ENCODE measurements at places on chromosomes 3 and 15.

- DNase-seq = no peak
Measured at GRCh38 chr3:73030073-73030597, 31.3 kb upstream of the EBLN2 start.

- DNase-seq = no peak
Measured at GRCh38 chr3:117681619-117682018, 972.0 kb downstream of the TUSC7 start.

- DNase-seq = no peak
Measured at GRCh38 chr3:151576511-151577137, 115.8 kb upstream of the IGSF10 start.

- DNase-seq = no peak
Measured at GRCh38 chr15:45821390-45821789, 186.6 kb downstream of the SQOR start.

GRCh38 chr15:57036352-57036751 lies 117.9 kb downstream of the TCF12 start:
- DNase-seq = no peak

GRCh38 chr3:25856902-25857518 lies 67.1 kb downstream of the OXSM start:
- no peak for DNase-seq

- no peak for DNase-seq
Measured at GRCh38 chr15:40053079-40053830, 14.3 kb upstream of the SRP14 start.

DNA sequence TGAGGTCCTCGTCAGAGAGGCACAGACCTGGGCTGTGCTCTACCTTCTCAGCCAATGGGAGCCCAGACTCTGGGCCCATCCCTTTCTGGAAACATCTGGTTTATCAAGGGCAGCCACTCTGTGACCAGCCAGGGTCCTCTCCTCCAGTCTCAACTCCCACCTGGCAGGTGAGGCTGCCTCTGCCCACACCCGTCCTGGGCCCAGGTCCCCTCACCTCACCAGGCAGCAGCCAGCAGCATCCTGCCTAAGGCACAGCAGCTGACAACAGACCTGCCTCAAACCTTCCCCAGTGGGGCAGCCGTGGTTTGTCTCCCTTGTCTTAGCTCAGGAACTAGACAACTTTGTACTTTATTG lies 8.7 kb upstream of the VIPR1 start:
- no peak for DNase-seq

GRCh38 chr3:143608966-143609365 lies 239.3 kb downstream of the SLC9A9 start:
- DNase-seq = no peak

DNA sequence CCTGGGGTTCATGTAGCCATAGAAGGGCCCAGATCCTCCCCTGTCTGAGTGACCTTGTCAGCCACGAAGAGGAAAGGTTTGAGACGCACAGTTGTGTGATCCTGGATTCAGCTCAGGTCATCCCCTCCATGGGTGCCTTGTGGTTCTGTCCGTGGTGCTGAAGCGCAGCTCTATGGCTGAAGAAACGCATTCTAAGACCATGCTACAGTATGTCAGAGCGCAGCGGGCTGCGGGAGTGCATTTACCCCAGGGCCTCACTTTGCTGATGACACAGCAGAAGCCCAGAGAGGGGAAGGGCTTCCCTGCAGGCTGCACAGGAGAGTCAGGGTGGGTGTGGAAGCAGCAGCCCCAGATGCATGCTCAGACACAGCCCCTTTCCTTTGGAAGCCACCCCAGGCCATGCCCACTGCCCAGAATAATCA lies 68.8 kb upstream of the IQSEC1 start:
- DNase-seq = peak; percentile 10

- no peak for DNase-seq
Measured at GRCh38 chr3:107958146-107958545, 132.7 kb downstream of the CD47 start.

- no peak for DNase-seq
Measured at GRCh38 chr3:59052803-59053411, 3.1 kb upstream of the CFAP20DC start.

GRCh38 chr3:15646851-15647511 lies 45.4 kb downstream of the BTD start:
- no peak for DNase-seq

- DNase-seq = no peak
Measured at GRCh38 chr15:77712438-77712837, 79.7 kb upstream of the LINGO1 start.

DNA sequence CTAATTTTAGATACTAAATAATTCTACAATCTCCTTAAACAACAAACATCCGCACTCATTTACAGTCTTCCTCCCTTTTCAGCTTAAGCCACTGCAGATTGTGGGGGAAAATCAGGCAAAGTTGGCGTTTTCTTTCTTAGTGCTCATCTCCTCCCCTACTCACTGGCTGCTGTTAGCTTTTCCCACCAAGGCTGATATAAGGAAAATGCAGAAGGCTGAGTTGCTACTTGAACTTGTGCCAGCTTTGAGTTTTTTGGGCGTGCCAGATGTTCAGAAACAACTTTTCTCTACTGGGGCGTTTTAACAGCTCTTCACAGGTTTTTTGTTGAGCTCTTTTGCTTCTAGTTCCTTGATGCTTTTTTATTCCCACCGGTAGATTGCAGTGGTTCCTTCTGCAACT lies 222.0 kb downstream of the PYDC2 start:
- no peak for DNase-seq

DNA sequence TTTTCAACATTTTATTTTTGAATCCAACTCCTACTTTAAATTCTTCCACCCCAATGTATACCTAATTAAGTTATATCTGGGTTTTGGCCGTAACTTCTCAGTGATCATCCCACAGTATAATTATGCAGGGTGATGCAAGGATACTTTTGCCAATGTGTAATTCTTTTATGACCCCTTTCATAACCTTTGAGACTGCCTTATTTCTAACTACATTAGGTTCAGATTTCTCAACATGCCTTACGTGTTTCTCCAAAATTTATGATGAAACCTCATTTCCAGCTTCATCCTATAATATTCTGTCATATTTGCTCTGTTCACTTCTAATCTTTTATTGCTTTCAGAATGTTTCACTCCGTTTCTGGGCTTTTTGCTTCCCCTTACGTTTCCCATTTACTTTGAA lies 1229.6 kb upstream of the ALCAM start:
- DNase-seq = no peak

GRCh38 chr3:14117468-14118399 lies 6.9 kb downstream of the CHCHD4 start:
- no peak for DNase-seq

GRCh38 chr3:103976931-103977339 lies 1389.8 kb upstream of the ALCAM start:
- DNase-seq = no peak

- DNase-seq = no peak
Measured at GRCh38 chr15:90463381-90463780, 66.3 kb upstream of the CRTC3 start.

DNA sequence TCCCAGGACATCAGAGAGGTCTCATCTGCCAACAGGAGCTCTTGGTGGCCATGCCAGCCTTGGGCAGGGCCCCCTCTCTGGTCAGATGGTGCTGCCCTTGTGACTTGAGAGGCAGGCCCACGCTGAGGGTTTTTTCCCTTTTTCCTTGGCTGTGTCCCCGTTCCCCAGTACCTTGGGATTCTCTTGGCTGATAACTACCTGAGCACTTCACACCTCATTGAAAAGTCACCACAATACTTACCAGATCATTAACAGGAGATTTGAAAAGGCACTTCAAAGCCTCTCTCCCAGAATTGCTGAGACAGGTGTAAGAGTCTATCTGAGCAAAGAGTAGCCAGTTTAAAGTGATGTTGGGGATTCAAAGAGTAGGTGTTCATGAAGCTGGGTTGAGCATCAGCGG lies 15.1 kb upstream of the TMEM158 start:
- no peak for DNase-seq

GRCh38 chr15:70493376-70493775 lies 270.0 kb downstream of the UACA start:
- DNase-seq = no peak

DNA sequence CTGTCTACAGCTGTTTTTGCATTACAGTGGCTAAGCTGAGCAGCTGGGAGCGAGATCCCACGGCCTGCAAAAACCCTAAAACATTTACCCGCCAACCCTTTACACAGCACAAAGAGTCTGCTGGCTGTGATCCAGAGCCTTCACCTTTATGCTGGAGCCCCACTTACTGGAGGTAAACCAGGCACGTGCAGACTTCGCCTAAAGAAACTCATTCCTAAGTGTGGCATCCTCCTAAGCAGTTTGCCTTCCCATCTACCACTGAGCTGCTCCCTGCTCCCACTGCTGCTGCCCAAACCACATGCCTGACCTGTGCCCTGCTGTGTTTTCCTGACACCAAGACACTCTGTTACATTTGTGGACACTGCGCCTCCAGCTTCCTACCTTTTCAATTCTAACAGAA lies 53.0 kb downstream of the CHSY1 start:
- DNase-seq = no peak

DNA sequence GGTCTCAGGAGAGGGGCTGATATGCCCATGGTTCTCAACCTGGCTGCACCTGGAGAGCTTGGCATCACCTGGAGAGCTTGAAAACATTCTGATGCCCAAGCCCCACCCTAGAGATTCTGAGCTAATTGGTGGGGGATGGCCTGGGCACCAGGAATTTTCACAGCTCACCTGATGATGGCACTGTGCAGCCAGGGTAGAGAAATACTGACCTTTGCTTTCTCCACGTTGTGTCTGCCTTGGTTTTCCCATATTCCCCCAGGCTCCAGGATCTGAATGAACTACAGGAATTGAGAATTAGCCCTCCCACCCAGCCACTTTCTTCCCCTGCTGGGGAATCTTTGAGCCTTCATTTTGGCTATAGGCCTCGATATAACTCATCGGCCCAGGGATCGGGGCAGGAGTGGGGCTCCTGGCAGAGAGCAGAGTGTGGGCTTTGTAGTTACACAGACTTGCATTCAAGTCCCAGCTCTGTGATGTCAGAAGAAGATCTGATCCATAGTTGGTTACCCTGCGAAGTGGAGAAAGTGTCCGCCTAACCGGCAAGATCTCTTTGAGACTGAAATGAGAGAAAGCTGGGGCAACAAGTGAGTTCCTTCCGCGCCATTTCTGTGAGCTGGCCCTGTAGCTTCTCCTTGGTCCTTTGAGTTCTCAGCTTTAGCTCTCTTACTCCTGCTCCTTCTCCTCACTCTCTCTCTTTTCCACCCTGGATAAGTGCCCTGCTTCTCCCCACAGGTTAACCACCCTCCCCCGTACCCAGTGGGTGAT lies 33.1 kb upstream of the UBE2Q2 start:
- peak; percentile 9 for DNase-seq

GRCh38 chr3:171178714-171179113 lies 152.2 kb upstream of the SLC2A2 start:
- DNase-seq = no peak

GRCh38 chr15:63891079-63891767 lies 57.5 kb upstream of the HERC1 start:
- peak; percentile 78 for DNase-seq

DNA sequence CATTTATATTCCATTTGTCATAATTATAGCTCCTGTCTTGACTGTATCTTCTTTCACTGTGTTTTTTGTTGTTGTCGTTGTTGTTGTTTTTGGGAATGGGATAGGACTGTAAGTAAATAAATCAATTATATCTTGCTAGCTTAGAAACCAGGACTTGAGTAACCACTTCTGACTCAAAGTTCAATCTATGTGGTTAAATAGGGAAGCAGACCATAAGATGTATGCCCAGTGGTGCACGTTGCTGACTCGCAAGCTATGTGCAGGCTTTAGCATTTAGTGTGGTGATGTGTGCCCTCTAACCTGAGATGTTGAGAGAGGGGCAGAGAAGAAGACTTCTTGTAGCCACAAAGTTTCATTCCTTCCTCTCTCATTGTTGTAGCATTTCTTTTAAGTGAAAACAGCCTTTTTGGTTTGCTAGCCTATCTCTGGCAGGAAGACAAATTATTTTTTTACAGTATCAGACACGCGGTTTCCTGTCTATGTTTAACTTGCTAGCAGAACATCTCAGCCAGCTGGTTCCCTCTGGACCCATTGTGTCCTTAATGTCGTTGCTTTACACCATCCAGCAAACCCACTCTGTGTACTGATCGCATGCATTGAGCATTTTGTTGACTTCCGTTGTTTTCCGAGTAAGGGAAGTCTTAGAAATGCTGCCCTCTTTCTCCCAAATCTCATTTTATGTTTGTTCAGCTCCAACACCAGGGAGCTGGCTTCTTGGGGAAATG lies 52.1 kb downstream of the TGFBR2 start:
- peak; percentile 57 for DNase-seq

- peak; percentile 48 for DNase-seq
Measured at GRCh38 chr3:195441992-195442572, 738 bp downstream of the ACAP2 start.

DNA sequence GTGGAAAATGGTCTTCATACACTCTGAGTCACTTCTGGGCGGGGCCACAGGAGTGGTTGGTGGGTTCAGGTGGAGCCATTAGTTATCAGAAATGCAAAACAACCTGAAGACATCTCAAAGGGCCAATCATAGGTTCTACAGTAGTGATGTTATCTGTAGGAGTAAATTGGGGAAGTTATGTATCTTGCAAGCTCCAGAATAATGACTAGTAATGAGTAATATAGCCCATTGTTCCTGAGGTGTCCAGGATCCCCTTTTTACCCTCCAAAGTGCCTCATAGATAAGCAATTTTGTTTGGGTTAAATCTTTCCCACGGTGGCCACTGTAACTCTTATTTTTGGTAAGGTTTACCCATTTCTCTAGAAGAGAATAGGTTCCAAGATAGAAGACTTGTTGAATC lies 91.7 kb downstream of the PIK3R4 start:
- no peak for DNase-seq

GRCh38 chr15:72609862-72610261 lies 44.6 kb upstream of the GOLGA6B start:
- no peak for DNase-seq

DNA sequence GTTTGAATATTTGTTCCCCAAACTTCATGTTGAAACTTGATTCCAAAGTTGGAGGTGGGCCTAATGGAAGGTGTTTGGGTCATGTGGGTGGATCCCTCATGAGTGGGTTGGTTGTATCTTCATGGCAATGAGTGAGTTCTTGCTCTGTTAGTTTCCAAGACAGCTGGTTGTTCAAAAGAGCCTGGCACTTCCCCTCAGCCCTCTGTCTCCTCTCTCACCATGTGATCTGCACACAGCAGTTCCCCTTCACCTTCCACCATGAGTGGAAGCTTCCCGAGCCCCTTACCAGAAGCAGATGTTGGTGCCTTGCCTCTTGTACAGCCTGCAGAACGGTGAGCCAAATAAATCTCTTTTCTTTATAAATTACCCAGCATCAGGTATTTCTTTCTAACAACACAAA lies 327.1 kb upstream of the SLCO3A1 start:
- no peak for DNase-seq

- DNase-seq = no peak
Measured at GRCh38 chr15:52067545-52067926, 45.0 kb downstream of the BCL2L10 start.

DNA sequence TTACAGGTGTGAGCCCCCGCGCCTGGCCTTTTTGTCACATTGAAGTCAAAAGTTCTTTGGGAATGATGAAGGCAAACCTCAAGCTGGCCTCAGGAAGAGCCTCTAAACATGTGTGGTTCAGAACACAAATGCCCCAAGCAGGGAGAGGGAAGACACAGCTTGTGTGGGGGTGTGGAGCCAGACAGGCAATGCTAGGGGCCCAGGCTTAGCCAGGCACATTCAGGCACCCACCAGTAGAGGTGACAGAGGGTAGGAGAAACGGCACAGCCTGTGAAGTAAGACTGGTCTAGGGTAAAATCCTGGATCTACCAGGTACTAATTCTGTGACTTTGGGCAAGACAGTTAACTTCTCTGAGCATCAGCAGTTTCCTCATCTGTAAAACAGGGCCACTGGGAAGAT lies 3.5 kb downstream of the HDC start:
- DNase-seq = peak; percentile 18

GRCh38 chr3:12472796-12473195 lies 11.5 kb upstream of the TSEN2 start:
- no peak for DNase-seq

- DNase-seq = no peak
Measured at GRCh38 chr15:90161950-90162361, 39.2 kb upstream of the SEMA4B start.

Data from activated naive CD4-positive, alpha-beta T cell treated with Interleukin-2 at 50 U/mL for 16 hours (primary cell).